ENCODE measurements at places on chromosomes 1 and 21.

GRCh38 chr1:24743404-24744211, 1.6 kb upstream of the CLIC4 start:
- no peak for DNase-seq

- DNase-seq = no peak
Observed at GRCh38 chr1:101474039-101474665, 237.3 kb downstream of the S1PR1 start.

- DNase-seq = no peak
Observed at GRCh38 chr1:21296509-21297354, 6.5 kb upstream of the ECE1 start.

DNA sequence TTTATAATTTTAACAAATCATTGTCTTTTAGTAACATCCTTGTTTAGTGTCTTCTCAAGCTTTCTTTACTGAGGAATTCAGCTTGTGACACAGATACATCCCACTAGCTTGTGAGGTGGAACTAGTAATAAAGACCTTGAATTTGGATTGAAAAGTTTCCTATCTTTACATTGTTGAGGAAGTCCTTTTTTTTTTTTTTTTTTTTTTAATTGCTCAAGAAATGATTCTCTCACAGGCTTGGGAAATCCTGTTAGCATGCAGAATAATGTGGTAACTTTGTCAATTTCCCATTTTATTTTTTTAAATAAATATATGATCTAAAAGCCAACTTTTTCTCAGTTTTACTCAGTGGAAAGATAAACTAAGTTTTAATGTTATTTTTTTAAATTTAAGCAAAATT, 15.8 kb downstream of the DENND2D start:
- DNase-seq = no peak

- no peak for DNase-seq
Observed at GRCh38 chr1:118145721-118146120, 39.3 kb downstream of the SPAG17 start.

DNA sequence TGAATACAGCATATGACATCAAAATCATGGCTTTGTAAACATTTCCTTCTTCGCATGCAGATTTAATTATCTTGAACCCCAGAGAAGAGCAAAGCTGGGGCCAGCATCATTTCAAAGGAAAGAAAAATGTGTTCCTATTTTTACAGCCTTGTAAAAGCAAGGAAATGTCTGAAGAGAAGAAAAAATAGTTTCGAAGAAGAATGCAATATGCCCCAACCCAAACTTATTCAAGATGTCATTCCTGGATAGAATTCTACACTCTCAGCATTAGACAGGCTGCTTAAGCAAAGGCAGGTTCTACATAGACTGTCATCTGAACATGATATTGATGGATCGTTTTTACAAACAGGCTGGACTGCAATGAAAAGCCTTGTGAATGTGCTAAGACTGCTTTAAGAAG, 900.8 kb downstream of the TTLL7 start:
- no peak for DNase-seq

DNA sequence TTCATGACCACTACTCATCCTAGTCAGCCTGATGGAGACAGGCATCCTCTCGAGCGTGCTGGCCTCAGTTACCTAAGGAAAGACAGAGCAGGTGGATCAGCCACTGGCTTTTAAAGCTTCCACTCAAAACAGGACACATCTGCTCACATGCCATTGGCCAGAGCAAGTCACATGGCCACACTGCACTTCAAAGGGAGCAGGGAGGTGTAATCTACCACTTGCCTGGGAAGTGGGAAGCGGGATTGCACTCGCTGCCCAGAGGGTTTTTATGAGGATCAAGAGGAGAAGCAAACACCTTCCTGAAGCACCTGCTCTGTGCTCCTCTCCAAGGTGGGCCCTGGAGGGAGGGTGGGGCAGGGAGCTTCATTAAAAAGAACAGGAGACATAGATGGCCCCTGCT, 108.0 kb downstream of the TAS1R2 start:
- DNase-seq = no peak

GRCh38 chr1:36136535-36136934, 11.5 kb upstream of the COL8A2 start:
- no peak for DNase-seq

GRCh38 chr1:73913025-73913424, 285.0 kb downstream of the LRRIQ3 start:
- no peak for DNase-seq

DNA sequence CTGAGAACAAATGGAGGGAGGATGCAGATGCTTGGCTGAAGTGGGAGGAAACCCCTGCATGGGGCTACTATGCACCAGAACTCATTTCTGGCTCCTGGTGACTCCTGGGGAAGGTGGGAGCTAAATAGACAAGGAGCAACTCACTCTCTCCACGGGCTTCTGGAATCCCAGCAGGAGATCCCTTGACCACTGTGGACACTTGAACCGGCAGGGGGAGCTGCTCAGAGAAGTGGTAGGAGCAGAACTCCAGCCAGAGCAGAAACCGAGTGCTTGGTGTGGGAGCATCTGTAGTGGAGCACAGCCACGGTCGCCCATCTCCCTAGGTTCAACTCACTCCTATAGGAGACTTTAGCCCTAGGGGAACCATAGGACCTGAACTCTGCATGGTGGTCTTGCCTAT, 205.6 kb upstream of the GJB5 start:
- DNase-seq = no peak

DNA sequence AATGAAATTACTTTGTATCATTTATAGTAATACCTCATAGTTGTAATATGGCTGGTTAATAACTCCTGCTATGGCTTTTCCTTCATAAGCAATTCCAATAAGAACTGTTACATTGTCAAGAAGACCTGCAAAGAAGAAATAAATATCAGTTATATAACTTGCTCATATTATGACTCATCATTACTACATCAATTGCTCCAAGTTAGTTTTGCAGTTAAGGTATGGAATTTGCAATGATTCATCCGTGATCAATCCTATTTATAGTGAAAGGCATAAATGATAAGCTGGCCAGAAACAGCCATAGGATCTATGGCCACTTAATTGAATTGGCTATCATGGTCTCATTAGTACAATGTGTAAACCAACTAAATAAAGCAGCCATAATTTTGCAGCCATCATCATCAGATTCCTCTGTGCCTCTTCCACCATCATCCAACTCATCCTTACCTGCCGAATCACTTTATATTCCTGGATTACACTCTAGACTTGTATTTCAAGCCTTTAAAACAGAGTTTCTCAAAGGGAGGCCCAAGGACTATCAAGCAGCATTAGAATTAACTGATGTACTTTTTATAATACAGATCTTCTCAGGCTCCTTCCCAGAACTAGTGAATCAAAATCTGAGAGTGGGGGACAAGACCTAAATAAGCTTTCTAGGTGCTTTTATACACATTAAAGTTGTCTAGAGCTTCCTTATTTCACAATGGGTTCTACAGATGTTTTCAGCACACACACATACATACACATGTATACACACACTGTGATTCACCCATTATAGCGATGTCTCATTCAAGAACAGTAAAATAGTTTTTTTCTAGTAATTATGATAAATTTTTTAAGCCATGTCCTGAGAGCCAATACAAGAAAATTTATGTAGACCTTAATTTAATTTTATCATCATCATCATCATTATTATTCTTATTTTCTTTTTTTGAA, 21.2 kb upstream of the EPRS1 start:
- DNase-seq = no peak

Data from stimulated activated naive B cell treated with anti-CD40 and anti-IgM and Interleukin-4, amounts not matched to agents 10 μg/mL and 1 μg/mL and 100 μg/mL, for 72 hours (primary cell).